ENCODE measurements at places on chromosomes 2 and 18. TPM values are rescaled to one million over a fixed set of nuclear protein-coding genes. Genes with fewer than 3 reads are reported as not detected.

Gene MARCO
- total RNA-seq: not detected

Gene UGT1A10
- not detected for total RNA-seq

Gene IL36RN
- not detected for total RNA-seq

Gene ANKRD30BL
- not detected for total RNA-seq

Gene SNORC
- total RNA-seq: 0.25 TPM

Gene RAB6C
- total RNA-seq: not detected

Gene KIF5C
- 1.7 TPM for total RNA-seq

Gene MOCOS
- total RNA-seq: 18.7 TPM

Gene ALPG
- not detected for total RNA-seq

Gene PIEZO2
- 8.9 TPM for total RNA-seq

Gene PROKR1
- total RNA-seq: not detected

Gene WNT10A
- not detected for total RNA-seq

Gene HS6ST1
- total RNA-seq: 20.3 TPM

Gene HOXD12
- not detected for total RNA-seq

Gene SLC5A7
- not detected for total RNA-seq

Gene NT5DC4
- total RNA-seq: not detected

Gene TCF7L1
- 0.17 TPM for total RNA-seq

Data from H4 (cell line).